ENCODE measurements at places on chromosomes 4 and X.

DNA sequence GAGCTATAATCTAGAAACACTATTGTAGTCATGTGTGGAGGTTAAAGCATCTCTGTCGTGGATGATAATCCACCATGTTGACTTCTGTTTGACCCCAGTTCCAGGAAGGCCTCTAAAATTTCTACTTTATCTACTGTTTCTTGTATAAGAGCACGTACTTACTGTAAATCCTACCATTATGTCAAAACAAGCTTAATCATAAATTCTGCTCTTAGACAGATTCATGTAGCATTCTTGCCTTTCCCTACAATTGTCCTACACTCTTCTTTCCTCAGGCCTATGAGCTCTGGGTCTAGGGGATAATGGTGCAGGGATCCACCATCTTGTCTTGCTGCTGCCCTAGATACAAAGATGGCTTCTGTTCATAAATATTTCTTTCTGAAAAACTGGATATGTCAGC lies 2594.3 kb downstream of the ARAP2 start:
- H3K4me1 ChIP-seq = no peaks in the 10 kb centered on the region
- no peaks in the 10 kb centered on the region for H3K27me3 ChIP-seq
- no peak overlapping the region for H3K27ac ChIP-seq
- no peak for DNase-seq
- no peaks in the 10 kb centered on the region for H3K36me3 ChIP-seq

GRCh38 chrX:125532411-125533089 lies 212.9 kb downstream of the TEX13C start:
- no peaks in the 10 kb centered on the region for H3K27me3 ChIP-seq
- no peak overlapping the region for H3K27ac ChIP-seq
- no peak overlapping the region for H3K4me3 ChIP-seq
- DNase-seq = no peak

DNA sequence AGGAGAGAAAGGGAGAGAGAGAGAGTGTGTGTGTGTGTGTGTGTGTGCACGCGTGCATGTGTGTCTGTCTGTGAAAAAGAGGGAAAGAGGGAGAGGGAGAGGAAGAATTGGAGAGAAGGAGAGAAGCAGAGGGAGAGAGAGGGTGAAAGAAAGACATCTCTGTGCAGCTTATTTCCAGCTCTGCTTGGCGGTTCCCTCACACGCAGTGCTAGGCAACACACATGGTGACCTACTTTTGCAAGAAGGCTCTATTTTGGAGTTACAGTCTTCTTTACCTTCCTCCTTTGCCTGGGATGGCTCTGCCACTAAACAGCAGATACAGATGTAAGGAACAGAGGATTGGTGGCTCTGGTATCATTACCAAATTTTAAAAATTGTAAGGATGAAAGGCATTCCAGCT lies 40.1 kb downstream of the SLC16A2 start:
- no peak for DNase-seq
- no peak overlapping the region for H3K4me3 ChIP-seq
- H3K27ac ChIP-seq = no peak overlapping the region
- no peaks in the 10 kb centered on the region for H3K36me3 ChIP-seq
- H3K4me1 ChIP-seq = no peaks in the 10 kb centered on the region

- no peak for DNase-seq
- H3K4me1 ChIP-seq = no peaks in the 10 kb centered on the region
- no peak overlapping the region for H3K27ac ChIP-seq
- peaks cover 2% of the 10 kb centered on the region for H3K36me3 ChIP-seq
- H3K27me3 ChIP-seq = no peaks in the 10 kb centered on the region
Measured at GRCh38 chr4:173252024-173252935, 81.9 kb downstream of the HMGB2 start.

GRCh38 chr4:40559585-40560465 lies 69.8 kb downstream of the RBM47 start:
- no peaks in the 10 kb centered on the region for H3K27me3 ChIP-seq
- H3K4me1 ChIP-seq = no peaks in the 10 kb centered on the region
- H3K4me3 ChIP-seq = no peak overlapping the region

- H3K27me3 ChIP-seq = no peaks in the 10 kb centered on the region
- no peak overlapping the region for H3K4me3 ChIP-seq
- DNase-seq = no peak
Measured at GRCh38 chr4:140300271-140300970, 73.0 kb upstream of the SCOC start.

DNA sequence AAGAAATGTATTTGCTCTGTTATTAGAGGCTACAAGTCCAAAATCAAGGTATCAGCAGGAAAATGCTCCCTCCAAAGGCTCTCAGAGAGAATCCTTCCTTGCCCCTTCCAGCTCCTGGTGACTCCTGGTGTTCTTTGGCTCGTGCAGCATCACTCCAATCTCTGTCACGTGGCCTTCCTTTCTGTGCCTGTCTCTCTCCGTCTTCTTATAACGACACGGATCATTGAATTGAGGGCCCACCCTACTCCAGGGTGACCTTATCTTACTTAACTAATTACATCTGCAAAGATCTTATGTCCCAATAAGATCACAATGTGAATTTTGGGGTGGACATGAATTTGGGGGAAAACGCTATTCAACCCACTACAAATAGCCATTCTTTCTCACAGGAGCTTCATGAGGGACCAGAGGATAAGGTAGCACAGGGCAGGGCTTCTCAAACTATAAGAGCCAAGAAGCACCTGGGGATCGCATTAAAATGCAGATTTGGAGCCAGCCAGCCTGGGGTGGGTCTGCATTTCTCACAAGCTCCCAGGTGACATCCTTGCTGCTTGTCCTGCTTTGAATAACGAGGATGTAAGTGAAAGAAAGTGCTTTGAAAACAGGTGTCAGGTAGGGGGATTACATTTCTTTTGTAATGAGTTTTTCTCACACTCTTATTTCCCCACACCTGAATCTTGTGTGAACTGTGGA lies 41.9 kb upstream of the APLN start:
- no peaks in the 10 kb centered on the region for H3K27me3 ChIP-seq
- no peak for DNase-seq
- H3K4me3 ChIP-seq = no peak overlapping the region
- H3K27ac ChIP-seq = no peak overlapping the region
- no peaks in the 10 kb centered on the region for H3K4me1 ChIP-seq
- H3K36me3 ChIP-seq = no peaks in the 10 kb centered on the region

All from CD4-positive, CD25-positive, alpha-beta regulatory T cell (primary cell).